ENCODE measurements at places on chromosomes 13 and 19.

GRCh38 chr13:50654331-50654730 is 189.2 kb downstream of the DLEU7 start:
- DNase-seq = no peak

DNA sequence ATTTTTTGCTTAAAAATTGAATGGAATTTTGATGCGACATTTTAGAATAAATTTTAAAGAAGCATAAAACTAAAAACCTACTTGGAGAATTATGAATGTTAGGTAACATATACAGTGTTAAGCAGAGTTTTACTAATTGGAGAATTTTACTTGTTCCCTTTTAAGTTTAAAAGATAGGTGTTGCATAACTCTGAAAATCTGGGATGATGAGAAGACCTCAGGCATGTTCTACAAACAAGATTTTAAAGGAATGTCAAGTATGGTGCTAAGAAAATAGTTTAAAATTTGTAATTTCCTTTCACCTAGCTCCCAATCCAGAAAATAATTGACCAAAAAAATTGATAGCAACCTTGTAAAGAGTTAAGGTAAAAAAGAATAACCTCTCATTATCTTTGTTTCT is 135.8 kb downstream of the RFC3 start:
- DNase-seq = no peak

DNA sequence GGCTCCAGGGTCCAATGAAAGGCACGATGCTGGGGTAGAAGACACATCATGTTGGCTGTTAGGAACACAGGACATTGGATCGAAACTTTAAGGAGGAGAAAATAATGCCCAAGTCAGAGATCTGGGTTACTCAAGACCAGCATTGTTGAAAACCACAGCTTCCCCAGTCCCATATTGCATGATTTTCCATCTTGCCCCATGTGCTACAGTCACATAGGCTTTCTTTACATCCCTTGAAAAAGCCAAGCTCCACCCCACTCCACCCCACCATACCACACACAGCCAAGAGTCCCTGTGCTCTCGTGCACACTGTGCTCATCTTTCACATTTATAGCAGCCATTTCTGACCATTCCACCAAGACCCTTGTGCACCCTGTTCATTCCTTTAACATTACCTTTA is 636.2 kb downstream of the DIAPH3 start:
- DNase-seq = no peak

DNA sequence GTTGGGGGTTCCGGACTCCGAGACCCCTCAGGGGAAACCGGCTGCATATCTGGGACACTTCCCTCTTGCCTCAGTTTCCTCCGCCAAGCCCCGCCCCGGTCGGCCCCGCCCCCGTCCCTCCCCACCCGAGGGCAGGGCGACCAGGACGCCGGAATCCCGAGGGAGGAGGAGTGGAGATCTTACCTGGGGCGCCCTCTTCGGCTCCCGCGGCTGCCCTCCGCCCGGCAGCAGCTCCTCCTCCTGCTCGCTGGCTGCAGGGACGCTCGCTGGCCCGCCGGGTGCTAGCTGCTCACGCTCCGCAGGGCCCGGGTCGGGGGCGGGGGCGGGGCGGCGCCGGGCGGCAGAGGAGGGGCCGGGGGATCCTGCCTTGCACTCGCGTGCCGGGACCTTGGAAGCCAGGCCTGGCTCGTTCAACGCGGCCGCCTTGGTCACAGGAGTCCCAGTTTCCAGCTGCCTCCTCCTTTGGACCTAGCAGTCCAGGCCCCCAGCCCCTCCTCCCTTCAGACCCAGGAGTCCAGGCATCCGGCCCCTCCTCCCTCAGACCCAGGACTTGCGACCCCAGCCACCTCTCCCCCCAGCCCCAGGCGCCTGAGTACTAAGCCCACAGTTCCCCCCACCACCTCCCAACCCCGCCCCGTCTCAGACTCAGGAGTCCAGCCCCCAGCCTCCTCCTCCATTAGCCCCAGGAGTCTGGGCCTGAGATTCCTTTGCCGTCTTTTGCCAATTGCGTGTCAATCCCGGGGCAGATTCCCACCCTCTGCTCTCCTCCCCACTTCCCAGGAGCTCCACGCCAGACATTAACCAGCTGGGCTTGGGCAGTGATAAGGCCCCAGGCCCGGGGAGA is at the start of gene NTF4:
Gene NTF4 (minus strand): TSS at position 51 of the 844 bp plus-strand sequence. CDS start 2,821 bp downstream, outside the sequence.
- DNase-seq = no peak
